ENCODE measurements at places on chromosomes 1 and 21.

DNA sequence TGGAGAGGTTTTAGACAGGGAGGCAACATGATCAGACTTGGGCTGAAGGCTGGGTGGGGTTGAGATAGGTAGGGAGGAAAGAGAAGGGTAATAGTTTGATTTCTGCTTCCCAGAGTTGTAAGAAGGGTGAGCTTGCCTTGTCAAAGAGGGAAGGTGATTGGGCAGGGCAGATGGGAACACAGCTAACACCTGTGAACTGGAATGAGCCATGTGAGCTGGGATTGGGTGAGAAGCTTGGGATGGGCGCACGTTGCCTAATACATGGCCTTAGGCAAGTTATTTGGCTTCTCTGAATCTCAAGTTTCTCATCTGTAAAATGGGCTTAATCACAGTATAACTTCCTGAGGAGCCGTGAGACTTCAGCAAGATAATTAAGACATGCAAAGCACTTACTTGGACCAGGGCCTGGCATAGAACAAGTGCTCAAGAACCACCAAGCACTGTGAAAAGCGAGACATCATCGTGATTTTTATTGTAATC, 33.8 kb upstream of the ID3 start:
- DNase-seq: no peak

- DNase-seq: peak; percentile 31
Observed at GRCh38 chr1:89525169-89525855, 683 bp downstream of the LRRC8B start.

- no peak for DNase-seq
Observed at GRCh38 chr1:51740652-51741051, 123.8 kb downstream of the OSBPL9 start.

GRCh38 chr1:162248854-162249535, 127.7 kb downstream of the SPATA46 start:
- DNase-seq: peak; percentile 22
